Stimulated activated CD4-positive, alpha-beta T cell treated with anti-CD3 and anti-CD28 coated beads, Interleukin-12 subunit alpha, Interleukin-12 subunit beta, amount 100 ng/mL, for 24 hours (primary cell): ENCODE measurements at places on chromosomes 6 and 20.

GRCh38 chr6:139423971-139424667 lies 49.7 kb upstream of the CITED2 start:
- DNase-seq: no peak

DNA sequence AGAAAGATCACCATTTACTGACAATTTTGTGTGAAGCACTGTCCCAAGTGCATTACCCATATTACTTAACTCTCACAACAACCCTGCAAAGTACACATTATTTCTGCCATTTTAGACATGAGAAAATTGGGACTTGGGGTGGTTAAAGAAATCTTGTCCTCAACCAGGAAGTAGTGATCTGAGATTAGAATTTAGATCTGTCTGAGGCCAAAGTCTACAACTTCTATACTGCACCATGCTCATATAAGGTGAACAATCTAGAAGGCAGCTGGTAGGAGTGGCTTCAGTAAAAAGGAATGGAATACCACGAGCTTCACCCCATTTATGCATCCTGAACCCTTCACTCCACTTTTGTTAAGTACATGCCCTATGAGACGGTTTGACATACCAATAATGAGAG lies 87.6 kb downstream of the QRSL1 start:
- no peak for DNase-seq

DNA sequence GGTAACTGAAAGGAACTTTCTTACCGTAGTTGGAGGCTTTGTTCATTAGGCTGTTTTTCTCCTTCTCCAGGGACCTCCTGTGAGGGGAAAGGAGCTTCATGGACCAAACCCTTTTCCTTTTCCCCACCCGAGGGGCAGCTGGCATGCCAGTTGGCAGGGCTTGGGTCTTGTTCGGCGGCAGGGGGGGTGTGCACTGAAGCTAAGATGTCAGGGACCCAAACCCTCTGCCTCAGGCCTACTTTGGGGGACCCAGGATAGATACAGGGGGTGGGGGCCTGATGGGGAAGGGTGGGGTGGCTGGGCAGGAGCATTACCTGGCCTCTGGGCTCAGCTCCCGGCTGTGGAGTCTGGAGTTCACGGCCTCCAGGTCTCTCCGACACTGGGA lies 14.9 kb downstream of the CCDC167 start:
- DNase-seq: no peak

DNA sequence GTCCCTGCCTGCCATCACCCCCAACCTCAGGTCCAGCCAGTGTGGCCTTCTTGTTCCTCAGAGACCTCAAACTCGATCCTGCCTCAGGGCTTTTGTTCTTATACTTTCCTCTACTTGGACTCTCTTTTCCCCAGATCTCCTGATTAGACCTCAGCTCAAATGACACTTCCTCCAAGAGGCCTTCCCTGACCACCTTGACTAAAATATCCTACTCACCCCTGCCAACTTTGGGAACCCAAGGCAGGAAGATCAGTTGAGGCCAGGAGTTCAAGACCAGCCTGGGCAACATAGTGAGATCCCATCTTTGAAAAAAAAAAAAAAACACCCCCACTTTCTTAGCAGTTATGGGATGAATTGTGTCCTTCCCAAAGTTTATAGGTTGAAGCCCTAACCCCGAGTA lies 73.5 kb downstream of the CHMP4B start:
- no peak for DNase-seq

DNA sequence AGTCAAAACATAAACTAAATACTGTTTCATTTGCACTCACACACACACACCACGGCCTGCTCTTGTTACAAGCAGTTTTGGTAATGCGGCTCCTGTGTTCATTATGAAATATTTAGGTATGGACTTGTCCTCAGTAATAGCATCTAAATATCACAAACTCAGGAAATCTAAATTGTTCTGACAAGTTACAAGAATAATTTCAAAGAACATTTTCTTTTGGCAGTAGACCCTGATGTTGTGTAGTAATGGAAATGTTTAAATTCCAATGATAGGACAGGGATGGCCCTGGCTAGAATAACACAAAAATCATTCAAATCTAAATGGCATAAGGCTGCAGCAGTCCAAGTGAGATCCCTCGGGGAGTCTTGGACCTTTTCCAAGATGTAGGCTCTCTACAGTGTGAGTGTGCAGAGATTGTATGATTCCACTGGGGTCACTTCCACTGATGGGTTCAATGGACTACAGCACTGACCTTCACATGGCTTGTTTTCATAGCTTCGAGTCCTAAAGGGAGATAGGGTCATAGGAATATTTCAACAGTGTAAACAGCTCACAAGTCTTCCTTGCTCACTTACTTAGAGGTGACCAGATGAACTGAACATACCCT lies 210.6 kb upstream of the PLCB4 start:
- DNase-seq: no peak

DNA sequence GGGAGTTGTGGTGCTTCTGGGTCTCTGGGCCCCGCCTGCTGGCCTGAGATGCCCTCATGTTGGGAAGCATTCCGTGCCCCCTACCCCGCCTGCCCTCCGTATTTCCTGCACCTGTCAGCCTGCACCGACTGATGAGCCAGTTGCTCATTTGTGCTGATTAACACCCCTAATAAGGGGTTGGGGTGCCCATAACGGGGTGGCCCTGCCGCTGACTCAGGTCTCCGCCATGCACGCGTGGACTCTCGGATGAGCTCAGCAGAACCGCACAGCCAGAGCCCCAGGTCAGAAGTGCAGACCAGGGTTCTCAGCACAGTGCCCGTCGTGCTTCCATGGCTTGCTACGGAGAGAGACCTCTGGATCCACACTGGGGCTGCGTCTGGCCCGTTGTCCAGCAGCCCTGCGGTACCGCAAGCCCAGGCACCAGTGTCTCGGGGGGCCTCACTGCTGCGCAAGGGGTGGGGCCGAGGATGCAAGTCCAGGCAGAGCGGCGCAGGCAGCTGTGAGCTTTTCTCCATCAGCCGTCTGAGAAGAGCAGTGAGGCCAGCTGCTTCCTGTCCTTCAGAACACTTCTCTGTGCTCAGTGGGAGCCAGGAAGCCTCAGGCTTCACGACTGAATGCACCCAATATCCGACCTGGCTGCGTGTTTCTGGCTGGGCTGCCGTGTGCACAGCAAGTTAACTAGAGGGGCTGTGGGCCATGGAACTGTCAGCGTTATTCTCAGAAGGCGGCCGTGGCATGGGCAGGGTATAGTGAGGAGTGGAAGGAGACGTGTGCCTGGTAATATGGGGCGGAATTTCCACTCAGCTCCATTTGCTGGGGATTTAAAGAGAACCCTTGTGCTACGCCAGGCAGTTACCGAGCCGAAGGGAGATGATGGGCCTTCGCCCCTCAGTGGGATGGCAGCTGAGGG lies 18.6 kb downstream of the MTG2 start:
- no peak for DNase-seq

- DNase-seq: no peak
These were observed 26.7 kb downstream of the TNXB start for GRCh38 chr6:32082478-32082877.

DNA sequence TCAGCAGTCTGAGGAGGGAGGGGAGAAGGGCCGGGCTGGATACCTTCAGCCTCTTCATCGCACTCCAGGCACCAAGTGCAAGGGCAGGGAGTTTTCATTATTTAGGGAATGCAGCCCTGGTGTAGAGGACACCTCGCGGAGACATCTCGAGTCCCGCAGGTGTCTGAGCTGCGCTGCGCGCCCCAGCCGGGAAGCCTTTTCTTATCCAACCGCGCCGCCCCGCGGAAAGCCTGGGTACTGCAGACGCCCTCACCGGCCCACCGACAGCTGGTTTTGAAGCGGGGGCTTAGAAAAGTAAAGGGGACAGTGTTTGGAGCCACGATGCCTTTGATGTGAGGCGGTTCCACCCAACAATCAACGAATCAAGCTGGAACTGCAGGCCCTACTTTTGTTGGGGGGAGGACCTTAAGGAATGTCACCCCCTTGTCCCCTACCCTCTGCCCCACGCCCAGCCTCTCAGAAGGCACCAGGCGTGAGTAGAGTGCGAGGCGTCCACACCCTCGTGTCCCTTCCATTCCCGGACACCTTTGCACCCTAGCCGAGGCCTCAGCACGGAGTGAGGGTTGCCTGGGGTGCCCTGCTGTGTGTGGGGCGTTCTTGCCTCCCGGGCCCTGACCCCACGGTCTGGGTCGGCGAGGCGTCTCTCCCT lies 8.6 kb downstream of the NKX2-2 start:
- DNase-seq: peak; percentile 82

DNA sequence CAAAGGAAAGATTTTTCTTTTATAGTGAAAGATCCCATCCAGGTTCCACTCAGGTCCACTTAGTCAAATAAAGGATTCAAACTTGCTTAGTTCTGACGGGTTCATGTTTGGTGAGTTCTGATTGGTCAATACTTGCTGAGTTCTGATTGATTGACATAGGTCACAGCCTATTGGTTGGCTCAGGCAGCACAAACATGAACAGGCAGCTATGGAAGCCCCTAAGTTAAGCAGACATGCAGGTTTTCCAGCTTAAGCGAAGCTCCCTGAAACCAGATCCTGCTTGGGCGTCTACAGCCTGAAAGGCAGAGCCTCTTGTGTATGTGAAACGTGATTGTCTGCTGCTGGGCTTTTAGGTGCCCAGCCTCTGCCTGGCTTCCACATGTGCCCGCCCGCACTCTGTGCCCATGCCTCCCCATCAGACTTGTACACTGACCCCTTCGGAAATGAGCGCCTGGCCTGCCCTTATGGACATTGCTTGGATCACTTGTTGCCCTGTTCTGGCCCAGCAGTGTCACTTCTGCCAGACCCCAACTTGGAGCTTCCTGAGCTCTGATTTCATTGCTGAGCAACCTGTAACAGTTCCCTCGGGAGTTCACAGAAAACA lies 45.4 kb upstream of the ECI2 start:
- DNase-seq: no peak

DNA sequence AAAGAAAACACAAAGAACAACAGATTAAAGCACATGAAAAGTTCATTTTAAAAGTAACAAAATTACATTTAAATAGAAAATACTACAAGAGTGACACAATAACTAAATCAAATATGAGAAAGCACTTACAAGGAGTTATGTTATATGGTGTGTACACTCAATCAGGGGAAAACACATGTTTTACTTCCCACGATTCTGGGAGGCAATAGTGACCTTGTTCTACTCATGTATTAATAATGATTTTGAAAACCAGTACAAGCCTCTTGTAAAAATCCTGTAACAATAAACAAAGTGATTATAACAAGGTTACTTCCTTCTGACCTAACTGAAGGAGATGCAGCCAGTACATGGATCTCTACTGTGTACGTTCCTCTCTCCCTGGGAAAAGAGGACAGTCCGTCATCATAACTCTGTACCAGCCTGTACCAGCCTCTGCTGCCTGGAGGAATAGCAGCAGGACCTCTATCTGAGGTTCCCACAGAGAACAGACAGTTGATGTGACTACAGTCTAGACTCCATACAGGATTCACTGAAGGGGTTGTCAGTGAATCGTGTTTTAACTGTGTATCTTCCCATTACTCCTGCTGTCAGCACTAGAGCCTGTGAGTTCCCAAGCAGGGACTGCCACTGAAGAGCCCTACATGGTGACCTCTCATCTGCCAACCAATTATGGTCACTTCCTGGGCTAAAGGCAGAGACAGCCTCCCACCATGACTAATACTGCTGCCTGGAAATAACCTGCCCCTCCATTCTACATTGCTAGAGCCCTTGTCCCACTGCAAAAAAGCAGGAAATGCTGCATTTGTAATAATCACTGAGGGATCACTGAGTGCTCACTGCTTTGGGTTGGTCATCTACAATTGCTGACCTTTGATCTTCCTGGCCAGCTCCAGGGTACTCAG lies 149.7 kb downstream of the KIF16B start:
- DNase-seq: no peak

DNA sequence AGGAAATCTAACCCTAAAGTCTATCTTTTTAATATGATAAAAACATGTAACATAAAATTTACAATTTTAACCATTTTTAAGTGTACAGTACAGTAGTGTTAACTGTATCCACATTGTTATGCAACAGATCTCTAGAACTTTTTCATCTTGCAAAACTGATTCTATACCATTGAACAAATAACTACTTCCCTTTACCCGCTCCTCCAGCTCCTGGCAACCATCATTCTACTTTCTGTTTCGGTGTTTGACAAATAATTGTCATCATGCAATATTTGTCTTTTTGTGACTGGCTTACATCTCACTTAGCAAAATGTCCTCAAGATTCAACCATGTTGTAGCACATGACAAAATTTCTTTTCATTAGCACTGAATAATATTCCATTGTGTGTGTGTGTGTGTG lies 203.2 kb downstream of the SIM1 start:
- DNase-seq: no peak

DNA sequence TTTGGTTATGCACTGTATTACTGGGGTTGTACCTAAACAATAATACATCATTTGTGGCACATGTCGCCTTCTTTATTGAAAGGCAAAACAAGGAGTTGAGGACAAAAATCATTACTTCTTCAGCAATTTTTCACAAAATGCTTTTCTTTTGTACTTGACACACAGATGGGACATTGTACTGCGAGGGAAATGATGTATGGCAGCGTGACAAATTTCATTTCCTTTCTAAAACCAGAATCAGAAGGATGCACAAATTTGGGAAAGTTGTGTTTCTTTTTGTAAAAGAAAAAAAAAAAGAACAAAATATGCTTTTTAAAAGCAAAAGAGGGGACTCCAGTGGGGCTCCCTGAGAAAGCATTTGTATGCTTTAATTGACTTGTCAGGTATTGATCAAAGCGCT lies 394.0 kb upstream of the SLC35B3 start:
- DNase-seq: no peak

- no peak for DNase-seq
These were observed 92.8 kb upstream of the EEF1E1 start for GRCh38 chr6:8195040-8195713.

GRCh38 chr6:159084493-159085091 lies 39.8 kb upstream of the TAGAP start:
- no peak for DNase-seq

- no peak for DNase-seq
These were observed 114.5 kb upstream of the SCGN start for GRCh38 chr6:25537349-25538018.

GRCh38 chr6:79810871-79811270 lies 136.5 kb downstream of the ELOVL4 start:
- no peak for DNase-seq

- no peak for DNase-seq
These were observed 1.1 kb upstream of the TULP4 start for GRCh38 chr6:158311193-158311592.

- no peak for DNase-seq
These were observed 270.4 kb downstream of the PREX1 start for GRCh38 chr20:48557380-48557779.

DNA sequence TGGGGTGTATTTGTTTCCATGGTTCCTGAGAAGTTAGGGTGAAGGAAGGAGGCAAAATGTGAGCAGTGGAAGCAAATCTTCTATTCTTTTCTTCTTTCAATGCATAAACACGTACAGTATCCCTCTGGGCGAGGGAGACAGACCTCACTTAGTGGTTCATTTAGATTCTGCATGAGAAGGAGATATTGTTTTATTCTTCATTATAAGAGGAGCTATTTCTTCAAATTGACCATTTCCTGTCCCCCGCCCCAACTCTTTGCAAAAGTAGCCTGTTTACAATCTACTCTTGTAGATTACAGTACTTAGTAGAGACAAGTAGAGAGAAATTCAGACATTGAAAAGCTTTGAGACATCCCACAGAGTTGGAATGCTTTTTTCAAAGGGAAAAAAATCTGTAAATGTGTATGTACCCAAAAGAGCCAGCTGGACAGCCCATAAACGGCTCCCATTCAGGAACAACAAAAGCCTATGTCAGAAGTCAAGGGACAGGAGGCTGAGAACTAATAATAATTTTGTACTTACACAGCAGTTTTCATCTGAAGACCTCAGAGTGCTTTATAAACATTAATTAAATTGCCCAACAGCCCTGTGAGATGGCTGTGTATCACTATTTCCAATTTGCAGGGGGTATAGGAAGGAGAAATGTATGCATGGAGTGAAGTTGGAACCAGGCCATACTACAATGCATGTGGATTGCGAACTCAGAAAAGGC lies 23.9 kb downstream of the CD83 start:
- DNase-seq: no peak

- no peak for DNase-seq
These were observed 80.7 kb downstream of the FOXF2 start for GRCh38 chr6:1470040-1470439.
